Left kidney (tissue), 8 donors: ENCODE measurements at places on chromosomes 5 and 9. TPM values are rescaled to one million over a fixed set of nuclear protein-coding genes. Genes with fewer than 3 reads are reported as not detected.
A peak's percentile ranks its signal among the peaks of the same experiment; 100 is the strongest.

GRCh38 chr9:81841333-81841732 is 86.9 kb upstream of the SPATA31D4 start:
- no peak for DNase-seq

DNA sequence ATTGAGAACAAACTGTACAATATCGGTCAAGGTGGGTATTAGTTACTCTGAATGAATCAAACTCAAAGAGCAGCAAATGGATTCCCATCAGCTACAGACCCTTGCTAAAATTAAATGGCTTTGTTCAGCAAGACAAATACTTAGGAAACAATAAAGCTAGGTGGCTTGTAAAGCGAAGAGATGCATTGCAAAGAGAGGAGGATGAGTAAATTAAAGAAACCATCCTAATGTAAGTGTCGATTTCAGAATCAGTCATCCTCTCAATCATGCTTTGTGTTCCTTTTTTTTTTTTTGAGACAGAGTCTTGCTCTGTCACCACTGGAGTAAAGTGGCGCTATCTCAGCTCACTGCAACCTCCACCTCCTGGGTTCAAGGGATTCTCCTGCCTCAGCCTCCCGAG is 359.2 kb upstream of the ZNF462 start:
- DNase-seq = no peak

Gene CPEB4
- polyA plus RNA-seq = 46.0 TPM

Gene ANKRD18A
- 5.3 TPM for polyA plus RNA-seq

- DNase-seq = no peak
These were observed 8.3 kb downstream of the GRIN1 start for GRCh38 chr9:137147091-137147792.

Gene ACTBL2
- polyA plus RNA-seq = not detected

DNA sequence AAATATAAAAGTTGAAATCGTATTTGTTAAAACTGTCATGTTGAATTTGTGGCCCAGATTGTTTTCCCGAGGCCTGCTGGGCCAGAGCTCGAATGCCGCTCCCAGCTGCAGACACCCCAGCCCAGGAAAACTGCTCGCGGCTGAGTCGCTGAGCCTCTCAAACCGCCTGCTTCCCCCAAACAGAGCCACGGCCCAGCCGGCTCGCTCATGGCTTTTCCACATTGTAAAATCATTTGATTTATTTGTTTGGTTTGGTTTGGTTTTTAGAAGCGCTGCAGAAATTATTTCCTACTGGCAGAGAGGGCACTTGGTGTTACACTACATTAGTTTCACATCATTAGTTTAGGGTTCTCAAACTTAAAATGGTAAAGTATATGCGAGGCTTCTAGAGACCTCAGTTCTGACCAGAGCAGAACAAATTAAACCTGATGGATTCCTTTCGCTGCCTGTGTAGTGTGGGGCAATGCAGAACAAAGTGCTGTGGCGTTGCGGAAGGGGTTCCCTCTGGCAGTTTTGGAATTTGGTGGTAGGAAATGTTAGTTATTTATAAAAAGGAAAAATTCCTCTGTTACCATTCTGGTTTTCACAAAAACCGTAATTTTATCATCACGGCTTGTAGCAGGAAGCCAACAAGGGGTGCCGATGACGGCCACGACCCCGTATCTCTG is 156.5 kb upstream of the PITX1 start:
- DNase-seq = no peak

GRCh38 chr5:102153003-102153759 is 142.9 kb downstream of the SLCO4C1 start:
- peak; percentile 40 for DNase-seq

GRCh38 chr5:134563221-134563620 is 37.8 kb downstream of the JADE2 start:
- DNase-seq = no peak

DNA sequence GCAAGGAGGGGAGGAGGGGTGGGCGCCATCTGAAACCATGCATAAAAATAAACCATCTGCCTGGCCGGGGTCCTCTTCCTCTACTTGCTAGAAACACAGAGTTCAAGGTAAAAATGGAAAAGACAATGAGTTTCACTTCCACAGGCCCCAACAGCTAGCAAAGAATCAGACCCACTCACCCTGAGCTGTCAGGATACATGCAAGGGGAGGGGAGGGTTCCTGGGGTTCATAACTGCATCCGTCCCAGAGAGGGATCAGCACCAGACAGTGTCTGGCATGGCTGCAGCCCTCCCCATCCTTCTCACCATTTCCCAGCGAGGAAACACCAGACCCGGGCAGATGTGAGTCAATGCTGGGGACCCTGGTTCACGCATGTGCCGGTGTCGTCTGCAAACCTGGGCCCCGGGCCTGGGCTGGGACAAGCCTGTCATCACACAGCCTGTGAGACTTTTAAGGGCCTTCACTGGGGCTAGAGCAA is 55.4 kb downstream of the SEMA4D start:
- no peak for DNase-seq
